ENCODE measurements at places on chromosomes 2 and 18.

DNA sequence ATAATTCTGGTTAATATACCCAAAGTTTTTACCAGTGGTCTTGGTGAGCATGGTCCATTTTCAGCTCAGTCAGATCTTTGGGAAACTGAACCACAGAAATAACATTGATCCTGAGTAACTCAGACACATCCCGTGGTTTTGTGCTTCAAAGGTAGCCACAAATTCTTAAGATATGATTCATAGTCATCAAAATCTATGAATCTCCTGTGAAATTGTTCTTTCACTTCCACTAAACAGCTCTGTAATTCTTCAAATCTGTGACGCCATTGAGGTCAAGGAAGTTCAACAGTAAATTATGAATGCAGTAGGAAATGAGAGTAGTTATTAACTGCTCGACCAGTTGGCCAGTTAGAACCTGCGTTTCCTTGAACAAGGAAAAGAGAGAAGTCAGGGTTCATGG lies 147.3 kb downstream of the IRS1 start:
- no peak for DNase-seq

DNA sequence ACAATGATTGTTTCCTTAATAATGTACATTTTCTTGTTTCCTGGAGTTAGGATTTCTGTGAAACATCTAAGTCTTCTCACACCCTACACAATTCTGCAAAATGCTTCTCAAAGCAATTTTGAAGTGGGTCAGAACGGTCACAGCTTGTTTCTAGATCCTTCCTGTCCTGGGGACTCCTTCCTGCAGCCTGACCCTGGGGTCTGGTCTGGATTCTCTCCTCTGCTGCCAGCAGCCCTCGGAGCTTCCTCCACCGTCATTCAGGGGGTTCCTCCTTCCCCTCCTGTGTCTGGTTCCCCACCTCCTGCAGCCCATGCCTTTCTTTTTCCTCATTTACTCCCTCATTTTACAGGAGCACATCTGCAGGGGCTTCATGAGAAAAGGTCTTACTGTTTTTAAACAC lies 322.1 kb downstream of the AGPS start:
- no peak for DNase-seq

GRCh38 chr2:166074430-166074829 lies 53.4 kb downstream of the SCN1A start:
- DNase-seq: no peak

DNA sequence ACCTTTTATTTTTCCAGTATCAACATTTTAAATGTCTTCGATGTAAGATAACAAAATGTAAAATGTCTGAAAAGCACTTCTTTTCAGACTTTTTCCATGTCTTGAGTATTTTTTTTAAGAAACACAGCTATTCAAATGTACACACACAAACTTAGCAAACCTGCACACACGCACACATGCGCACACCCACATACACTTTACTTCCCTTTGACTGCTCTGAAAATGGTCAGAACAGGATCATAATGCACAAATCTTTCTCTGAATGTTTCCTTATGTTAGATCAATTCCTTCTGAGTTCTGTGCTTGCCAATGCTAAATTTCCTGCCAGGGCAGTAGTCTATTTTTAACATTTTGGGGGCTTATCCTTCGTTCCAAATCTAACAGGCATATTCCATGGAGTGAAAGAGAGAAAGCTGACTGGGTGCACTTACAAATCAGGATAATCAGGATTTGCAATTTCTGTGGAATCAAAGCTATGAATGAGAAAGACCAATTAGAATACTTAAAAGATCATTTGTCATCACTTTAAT lies 136.3 kb downstream of the ZEB2 start:
- no peak for DNase-seq

GRCh38 chr18:46034230-46034629 lies 37.8 kb downstream of the PSTPIP2 start:
- no peak for DNase-seq

DNA sequence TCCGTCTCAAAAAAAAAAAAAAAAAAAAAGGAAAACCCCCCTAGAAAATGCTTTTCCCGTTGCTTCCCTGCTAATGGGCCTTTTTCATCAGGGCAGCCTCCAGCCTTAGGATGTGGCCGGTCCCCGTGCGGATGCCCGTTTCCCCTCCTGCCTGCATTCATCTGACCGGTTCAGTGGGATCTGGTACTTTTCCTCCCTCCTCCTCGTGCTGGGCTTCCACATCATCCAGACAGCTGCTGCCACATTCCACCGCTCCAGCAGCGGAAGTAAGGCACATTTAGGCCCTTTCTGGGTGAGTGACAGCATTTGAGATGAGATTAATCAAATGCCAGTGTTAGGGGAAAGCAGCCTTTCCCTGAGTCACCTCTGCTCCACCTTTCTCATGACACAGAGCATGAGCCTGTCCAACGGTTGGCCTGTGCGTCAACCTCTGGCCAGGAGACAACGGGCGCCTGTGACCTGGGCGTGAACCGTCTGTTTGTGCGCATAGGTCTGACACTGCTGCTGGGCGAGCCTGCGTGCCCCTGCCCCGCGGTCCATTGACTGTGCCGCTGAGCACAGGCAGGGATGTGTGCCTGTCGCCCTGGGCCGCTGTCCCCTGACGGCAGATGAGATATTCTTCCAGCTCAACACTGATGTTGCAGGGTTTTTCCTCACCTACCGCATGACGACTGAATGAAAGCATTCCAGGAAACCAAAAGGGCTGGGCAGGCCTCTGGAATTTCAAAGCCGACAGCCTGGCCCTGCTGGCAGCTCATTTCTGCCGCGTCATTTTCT lies 174.0 kb downstream of the TGIF1 start:
- no peak for DNase-seq

DNA sequence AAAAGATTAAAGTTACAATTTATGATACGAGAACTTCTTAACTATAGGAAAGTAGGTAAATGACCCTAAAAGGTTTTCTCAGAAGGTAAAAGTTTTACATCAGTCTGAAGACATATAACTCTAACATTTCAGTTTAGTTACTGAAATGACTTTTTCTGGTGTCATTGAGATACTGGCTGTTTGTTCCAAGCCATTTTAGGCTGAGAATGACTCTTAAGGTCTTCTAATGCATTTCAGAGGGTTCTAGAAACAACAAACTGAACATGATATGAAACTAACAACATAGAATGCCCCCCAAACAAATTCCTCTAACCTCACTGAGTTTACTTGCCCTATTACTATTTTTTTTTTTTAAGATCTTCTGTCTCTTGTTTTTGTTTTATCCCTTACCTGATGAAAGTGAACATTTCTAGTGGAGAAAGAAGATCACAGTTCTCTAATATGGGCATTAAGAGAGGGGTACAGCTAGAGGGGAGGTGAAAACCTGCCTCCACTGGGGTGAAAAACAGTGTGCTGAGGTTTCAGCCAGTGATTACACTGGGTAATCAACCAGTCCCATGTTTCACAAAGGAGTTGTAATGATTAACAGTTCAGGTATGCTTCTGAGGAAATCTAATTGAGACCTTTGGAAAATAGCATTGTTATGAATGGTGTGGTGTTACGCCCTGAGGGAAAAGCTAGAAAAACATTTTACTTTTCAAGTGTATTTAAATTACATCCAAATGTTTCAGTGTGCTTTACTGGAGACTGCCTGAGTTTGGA lies 11.2 kb downstream of the NABP1 start:
- DNase-seq: no peak

GRCh38 chr2:45275242-45275805 lies 266.1 kb upstream of the SIX2 start:
- DNase-seq: no peak

GRCh38 chr2:148876595-148877402 lies 1.8 kb downstream of the KIF5C start:
- DNase-seq: peak; percentile 5

DNA sequence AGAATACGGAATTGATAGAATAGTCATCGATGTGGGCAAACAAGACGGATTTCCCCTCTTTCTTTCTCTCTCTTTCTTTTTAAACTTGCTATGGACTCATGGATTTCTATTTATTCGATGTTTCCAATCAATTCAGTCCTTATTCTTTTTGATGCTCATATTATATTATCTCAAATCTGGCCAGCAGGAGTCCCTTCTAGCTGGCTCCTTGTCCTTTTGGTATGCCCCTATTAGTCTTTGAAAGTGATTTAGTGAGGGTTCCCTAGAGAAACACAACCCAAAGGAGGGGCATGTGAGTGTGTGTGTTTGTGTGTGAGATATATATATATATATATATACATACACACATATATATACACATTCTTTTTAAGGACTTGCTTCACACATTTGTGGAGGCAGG lies 23.5 kb upstream of the BIN1 start:
- no peak for DNase-seq

DNA sequence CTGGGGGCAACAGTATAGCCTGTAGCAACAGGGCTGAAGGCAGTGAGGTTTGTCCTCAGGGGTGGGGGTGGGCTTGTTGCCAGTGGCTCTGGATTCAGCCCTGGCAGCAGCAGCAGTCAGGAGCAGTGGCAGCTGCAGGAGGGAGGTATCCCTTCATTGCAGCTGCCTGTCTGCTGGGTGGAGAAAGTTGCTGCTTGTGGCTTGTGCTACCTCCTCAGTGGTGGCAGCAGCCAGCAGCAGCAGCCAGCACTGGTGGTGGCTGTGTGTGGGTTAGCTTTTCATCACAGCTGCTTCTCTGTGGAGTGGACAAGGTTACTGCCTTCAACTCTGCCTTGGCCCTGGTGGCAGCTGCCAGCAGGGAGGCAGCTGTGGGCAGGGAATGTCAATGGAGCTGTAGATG lies 94.9 kb downstream of the ARL6IP6 start:
- no peak for DNase-seq

GRCh38 chr18:59911600-59911999 lies 11.8 kb downstream of the PMAIP1 start:
- no peak for DNase-seq

DNA sequence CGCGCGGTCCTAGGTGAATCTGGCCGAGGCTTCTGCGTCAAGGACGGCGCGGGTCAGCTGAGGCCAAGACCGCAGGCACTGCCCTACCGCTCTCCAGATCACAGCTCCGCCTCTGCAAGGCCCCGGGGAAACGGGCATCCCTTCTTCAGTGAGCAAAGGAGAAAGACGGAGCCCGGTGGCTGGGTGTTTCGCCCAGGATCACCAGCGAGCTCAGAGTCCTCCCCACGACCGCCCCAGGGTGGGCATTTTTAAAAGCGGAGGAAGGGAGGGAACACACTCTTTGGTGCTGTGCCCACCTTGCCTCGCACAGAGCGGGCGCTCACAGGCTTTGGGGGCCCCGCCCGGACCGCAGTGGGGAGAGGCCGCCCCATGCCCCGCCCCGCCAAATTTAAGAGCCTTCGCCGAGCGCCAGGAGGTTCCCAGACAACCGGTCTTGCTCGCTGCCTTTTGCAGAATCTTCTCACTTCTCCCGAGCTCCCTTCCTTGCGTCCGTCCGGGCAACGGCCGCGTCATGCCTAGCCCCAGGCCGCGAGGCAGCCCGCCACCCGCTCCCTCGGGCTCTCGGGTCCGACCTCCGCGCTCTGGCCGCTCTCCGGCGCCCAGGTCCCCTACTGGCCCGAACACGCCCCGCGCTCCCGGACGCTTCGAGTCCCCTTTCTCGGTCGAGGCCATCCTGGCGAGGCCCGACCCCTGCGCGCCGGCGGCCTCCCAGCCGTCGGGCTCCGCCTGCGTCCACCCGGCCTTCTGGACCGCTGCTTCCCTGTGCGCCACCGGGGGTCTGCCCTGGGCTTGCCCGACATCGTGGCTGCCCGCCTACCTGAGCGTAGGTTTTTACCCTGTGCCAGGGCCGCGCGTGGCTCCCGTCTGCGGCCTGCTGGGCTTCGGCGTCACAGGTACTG lies at the start of gene NOTO:
Gene NOTO (plus strand): TSS at position 419 of the 899 bp plus-strand sequence. CDS start 93 bp downstream, at position 512.
- no peak for DNase-seq

- DNase-seq: no peak
These were observed 97.6 kb upstream of the SEC11C start for GRCh38 chr18:59041819-59042815.

DNA sequence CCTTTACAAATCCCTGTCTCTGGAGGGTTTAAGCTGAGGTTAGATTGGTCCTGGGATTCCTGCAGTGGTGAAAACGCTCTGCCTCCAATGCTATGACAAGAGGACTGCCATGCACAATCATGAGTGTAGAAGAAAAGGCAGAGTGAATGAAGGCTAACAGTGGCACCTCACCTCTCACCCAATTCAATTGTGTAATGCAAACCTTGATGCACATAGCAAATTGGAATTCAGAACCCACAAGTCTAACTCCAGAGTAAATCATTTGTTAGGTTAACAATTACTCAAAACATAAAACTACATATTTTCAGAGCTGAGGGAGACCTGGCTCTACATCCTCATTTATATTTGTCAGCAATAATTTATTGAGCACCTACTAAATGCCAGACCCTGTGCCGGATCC lies 1.8 kb downstream of the TGFBRAP1 start:
- no peak for DNase-seq

GRCh38 chr2:79920512-79921076 lies 384.0 kb downstream of the LRRTM1 start:
- no peak for DNase-seq

- no peak for DNase-seq
These were observed 646.9 kb upstream of the ACVR2A start for GRCh38 chr2:147197754-147198483.

GRCh38 chr18:36733150-36733549 lies 95.7 kb downstream of the TPGS2 start:
- no peak for DNase-seq

- no peak for DNase-seq
These were observed 11.2 kb upstream of the SPRED2 start for GRCh38 chr2:65443509-65444186.

GRCh38 chr2:17588031-17588430 lies 47.5 kb downstream of the VSNL1 start:
- DNase-seq: no peak

DNA sequence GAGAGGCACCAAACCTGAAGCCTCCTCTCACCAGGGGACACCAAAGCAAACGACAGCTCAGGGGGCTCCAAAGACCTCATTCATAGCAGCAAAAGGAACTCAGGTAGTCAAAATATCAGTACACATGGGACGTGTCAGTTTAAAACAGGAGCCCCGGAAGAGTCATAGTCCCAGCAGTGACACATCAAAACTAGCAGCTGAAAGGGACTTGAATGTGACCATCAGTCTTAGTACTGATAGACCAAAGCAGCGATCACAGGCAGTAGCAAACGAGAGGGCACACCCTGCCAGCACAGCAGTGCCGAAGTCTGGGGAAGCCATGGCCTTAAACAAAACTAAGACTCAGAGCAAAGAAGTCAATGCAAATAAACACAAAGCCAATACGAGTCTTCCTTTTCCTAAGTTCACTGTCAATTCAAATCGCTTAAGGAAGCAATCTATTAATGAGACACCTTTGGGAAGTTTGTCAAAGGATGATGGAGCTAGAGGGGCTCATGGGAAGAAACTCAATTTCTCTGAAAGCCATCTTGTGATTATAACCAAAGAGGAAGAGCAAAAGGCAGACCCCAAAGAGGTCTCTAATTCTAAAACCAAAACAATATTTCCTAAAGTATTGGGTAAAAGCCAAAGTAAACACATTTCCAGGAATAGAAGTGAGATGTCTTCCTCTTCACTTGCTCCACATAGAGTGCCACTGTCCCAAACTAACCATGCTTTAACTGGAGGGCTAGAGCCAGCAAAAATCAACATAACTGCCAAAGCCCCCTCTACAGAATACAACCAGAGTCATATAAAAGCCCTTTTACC lies 1.2 kb downstream of the GALNT5 start:
- no peak for DNase-seq
